ENCODE measurements at places on chromosomes 7 and 10.

DNA sequence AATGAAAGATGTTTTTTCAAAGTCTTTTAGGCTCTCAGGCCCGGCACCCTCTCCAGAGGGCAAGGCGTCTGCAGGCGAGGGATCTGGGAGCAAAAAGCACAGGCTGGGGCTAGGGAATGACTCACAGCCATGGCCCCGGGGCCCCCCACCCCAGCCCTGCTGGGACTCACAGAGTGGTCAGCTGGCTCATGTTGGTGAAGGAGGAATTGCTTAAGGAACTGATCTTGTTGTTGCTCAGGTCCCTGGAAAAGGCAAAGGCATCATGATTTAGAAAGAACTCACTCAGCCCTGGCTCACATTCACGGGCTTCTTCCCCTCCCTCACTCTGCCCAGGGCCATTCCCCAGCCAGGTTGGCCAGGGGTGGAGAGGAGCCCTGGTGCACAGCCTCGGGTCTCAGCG is 151.5 kb downstream of the SLIT1 start:
- DNase-seq, result no peak

DNA sequence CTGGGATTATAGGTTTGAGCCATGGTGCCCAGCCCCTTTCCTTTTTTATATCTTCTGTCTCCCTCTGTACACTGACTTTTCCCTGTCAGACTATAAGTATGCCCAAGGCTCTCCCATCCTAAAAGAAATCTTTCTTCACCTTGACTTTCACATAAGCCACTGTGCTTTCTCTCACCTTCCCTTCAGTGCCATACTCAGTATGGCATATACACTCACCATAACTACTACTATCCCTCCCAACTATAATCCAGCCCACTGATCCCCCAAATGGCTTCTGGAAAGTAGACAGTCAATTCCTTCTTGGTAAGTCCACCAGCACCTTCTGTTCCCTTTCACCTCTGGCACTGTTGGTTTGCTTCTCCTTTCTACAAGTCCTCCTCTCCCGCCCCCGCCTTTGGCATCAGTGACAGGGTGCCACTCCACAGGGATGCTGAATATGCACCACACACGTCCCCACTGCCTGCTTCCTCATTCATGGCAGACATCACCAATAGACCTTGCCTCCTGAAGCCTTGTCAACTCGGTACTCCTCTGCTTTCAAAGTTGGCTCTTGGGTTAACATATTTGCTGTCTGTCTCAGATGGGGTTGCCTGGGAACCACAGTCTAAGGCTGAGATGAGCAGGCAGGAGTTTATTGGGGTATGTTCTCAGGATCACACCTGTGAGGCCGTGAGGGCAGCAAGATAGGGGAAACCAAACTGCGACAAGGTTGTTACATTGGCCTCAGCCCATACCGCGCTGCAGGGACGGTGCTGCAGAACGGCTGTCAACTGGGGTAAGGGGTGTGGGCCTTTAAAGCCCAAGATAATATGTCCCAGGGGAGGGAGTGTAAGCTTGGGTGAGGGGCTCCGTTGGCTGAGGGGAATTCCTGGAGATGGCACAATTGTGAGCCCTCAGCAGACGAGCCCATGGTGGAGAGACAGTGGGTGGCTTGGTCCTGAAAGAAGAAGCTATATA is 7.2 kb upstream of the PSAP start:
- no peak for DNase-seq

DNA sequence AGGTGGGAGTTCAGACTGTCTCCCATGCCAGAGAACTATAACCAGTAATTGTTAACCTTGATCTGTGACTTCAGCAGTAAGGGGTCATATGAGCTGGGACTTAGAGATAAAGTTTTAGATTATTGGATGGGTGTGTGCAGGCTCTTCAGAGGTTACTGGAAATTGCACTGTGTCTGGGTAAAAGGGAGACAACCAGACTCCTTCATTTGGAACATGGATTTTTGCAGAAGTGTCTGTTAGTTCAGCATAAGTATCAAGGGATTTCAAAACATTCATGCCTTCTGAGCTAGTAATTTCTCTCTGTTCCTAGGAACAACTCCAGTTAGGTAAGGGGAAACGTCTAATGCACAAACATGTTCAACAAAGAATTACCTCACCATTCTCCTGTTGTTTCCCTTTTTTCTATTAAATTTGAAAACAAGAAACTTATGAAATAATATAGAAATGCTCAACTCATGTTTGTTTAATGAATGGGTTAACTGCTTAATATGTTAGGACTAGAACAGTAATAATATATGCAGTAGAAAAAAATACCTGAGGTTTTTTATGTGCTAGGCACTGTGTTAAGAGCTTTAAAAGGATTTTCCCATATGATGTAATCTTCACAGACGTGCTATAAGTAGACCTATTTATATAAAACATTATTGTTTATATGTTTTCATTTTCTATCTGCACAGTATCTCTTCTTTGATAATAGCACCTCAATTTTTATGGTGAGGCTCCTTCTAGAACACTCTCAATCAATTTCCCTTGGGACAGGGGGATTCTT is 233.0 kb downstream of the CACNA2D1 start:
- no peak for DNase-seq

DNA sequence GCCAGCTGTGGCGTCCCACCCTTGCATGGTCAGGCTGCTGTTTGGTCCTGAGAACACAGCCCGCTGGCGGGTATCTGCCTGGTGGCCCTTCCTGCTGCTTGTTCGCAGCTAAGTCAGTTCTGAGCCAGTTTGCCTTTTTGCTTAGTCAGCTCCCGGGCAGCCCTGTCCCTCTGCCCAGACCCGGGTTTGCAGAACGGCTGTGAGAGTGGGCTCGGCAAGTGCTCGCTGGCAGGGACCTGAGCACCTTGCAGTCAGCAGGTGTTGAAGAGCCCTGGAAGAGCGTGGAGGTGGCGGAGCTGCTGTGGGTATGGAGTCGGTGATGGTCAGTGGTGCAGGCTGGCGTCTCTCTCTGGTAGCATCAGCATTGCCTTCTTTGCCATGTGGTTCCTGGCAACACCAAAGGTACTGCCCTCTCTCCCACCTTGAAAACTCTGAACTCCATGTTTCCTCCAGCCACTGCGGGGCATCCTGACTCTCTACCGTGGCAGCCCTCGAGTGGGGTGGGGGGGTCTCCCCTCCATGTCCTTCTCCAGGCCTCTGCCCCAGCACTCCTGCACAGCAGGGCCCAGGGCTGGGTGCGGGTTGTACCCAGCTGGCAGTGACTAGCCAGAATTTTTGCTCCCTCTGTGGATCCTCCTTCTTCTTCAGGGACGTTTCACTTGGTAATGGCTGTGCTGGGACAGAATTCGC is 4.6 kb downstream of the INPP5A start:
- DNase-seq, result peak; percentile 10

All from activated CD8-positive, alpha-beta memory T cell treated with anti-CD3 and anti-CD28 coated beads, Interleukin-2, amount 50 U/mL, for 4 hours (primary cell).